ENCODE measurements at places on chromosomes 11 and 22.

- DNase-seq = no peak
Measured at GRCh38 chr11:108636222-108636621, 28.6 kb upstream of the DDX10 start.

GRCh38 chr22:46968848-46969247 lies 206.4 kb downstream of the TBC1D22A start:
- DNase-seq = no peak

GRCh38 chr22:49413551-49413950 lies 414.1 kb downstream of the BRD1 start:
- DNase-seq = no peak

DNA sequence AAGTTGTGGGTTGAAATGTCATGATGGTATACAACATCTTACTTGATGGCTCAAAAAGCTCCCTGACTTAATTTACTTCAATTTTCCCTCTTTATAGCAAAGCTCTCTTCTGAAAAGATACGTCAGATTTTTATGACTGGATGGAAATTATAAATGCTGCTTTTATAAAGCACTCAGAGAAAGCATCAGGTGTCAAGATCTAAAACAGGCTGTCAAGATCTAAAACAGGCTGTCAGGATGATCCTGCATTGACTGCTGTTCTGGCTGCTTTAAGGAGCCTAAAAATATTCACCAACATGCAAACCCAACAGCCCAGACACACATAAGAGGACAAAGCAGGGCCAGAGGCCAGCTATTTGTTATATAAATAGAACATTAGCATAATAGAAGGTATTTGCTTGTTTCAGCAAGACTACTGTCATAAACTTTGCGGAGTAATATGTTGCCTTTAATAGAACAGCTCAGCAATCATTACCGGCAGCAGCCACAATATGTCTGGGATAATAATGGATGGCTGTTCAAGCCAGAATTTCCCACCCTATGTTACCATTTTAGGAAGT lies 77.3 kb upstream of the ANO5 start:
- DNase-seq = no peak

- no peak for DNase-seq
Measured at GRCh38 chr11:114084414-114084813, 24.9 kb downstream of the ZBTB16 start.

- no peak for DNase-seq
Measured at GRCh38 chr11:78223320-78223954, 34.7 kb downstream of the USP35 start.

DNA sequence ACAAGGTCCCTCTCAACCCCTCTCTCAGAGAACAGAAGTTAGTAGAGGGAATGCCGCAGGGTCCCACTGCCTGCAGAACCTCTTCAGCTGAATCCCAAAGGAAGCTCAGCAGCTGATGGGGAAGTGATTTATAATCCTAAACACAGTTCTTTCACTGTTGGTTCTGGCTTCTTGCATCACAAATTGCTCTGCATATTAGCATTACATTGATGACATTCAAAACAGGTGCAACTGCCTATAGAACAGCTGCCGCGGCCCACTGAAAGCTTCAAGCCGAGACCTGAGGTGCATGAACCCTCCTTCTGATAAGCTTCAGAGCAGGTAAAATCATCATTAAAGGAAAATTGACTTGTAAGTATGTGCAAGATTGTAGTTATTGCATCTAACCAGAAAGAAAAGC lies 75.2 kb upstream of the KIRREL3 start:
- no peak for DNase-seq

DNA sequence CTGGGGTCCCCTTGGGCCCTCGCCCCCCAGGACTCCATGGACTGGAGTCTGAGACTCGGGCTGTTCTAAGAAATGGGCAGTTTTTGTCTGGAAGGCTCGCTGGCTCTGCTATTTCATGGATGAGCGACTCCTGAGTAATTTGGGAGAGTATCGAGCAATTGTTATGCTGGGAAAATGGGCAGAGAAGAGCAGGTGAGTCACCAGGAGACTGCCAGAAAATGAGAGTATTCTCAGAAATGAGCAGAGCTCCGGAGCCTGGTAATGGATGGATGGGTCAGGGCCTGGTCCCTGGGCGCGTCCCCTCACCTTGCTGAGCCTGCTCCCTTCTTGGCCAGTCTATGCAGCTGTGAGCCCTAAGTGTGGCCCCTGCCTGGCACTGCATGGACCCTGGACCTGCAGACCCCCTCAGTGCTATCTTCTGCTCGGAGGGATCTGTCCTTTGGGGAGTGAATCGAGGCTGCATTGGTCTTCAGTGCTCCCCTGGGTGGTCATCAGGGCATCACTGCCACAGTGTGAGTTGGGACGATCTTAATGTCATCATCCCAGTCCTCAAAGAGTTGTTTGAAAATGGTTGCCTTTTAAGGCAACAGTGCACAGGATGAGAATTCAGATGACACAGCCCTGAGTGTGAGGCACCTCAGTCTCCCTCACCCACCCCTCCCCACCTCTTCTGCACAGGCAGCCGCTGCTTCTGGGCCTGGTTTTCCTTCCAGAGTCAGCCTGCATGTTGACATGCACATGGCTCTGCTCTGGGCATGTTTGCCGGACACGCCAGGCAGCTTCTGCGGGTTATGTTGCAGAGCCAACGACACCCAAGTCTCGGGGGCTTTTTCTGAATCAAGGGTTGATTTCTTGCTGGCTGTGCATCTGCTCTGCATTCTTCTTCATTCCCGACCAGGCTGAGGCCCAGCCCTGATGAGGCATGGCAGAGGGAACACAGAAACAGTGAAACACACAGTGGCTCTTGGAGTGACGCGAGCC lies 519.0 kb downstream of the TBC1D22A start:
- DNase-seq = no peak

DNA sequence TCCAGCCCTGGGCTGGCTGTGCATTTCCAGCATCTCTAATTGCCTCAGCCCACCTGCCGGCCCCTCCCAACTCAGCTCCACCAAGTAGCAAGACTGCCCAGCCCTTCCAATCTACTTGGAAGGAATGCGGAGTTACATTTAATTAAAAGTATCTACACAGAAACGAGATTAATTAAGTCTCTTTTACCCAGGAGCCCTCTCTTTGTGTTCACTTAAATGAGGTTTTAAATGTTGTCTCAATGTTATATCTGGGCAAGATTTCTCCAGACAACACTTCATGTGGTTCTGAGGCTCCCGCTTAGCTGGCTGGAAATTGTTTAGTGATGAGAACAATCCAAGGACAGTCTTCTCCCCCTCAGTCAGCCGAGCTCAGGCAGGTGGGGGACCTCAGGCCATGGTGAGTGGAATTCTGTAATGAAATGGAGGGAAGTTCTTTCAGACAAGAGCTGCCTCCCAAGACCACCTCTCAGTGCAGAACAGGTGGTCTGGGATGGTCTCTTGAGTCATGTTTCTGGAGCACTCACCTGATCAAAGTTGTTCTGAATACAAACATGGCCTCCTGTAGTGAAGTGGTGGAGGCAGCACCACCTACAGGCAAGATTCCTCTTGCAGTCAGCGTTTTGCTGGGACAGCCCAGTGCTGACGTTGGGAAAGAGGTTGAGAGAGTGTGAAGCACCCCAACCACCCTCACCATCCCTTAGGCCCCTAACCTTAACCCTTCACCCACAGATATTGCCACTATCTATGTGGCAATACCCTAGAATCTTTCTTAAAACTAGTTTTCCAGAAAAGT lies 371.6 kb downstream of the CADM1 start:
- DNase-seq = no peak

- no peak for DNase-seq
Measured at GRCh38 chr11:1586699-1587098, 1.6 kb upstream of the KRTAP5-1 start.

DNA sequence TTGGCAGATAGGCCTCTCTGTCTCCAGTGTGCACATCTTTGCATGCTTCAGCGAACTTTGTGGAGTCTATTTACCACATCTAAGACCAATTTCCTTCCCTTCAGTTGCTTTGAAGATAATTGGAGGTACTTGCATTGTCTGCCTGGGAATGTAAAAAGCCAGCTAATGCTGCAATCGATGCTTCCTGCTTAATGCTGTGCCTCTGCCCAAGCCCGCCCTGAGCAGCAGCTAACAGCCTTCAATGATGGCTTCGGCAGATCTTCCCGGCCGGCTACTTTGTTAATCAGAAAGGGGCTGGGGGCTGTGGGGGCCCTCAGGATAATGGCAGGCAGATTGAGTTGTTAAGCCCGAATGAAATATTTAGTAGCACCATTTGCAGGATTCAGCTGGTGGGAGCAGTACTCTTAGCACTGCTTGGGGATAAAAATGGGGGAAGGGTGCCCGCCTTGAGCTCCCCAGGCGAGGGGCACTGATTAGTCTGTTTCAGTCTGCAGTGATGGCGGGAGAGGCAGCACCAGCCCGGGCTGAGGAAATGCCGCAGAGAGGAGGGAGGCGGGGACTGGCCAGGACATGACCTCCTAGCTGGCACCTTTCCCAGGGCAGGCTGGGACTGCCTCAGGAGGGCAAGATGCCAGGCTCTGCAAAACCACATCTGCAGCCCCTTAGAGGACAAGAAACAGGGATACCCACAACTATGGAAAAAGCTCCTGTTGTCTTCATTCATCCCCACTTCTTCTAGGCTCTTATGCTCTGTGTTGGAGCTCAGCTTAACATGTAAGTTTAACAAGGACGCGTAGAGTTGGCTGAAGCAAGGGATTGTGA lies 460.0 kb downstream of the BUD13 start:
- no peak for DNase-seq

DNA sequence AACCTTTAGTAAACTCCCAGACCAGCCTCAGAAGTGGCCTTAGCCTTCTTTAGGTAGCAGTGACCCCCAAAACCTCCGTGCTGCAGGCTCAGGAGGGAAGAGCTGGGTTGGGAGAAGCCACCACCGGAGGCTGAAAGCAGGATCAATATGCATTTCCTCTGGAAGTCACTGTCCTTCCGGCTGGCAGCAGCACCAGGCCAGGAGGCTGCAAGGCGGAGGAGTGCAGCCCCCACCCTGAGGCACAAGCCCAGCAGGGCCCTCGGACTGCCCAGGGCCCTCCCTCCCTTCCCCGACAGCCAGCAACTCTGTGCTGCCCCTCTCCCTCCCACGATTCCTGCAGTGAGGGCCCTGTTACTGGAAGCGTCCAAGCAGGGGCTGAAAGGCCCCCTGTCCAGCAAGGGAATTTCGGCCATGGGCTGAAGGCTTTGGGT lies 3.2 kb upstream of the NRXN2 start:
- DNase-seq = peak; percentile 58

DNA sequence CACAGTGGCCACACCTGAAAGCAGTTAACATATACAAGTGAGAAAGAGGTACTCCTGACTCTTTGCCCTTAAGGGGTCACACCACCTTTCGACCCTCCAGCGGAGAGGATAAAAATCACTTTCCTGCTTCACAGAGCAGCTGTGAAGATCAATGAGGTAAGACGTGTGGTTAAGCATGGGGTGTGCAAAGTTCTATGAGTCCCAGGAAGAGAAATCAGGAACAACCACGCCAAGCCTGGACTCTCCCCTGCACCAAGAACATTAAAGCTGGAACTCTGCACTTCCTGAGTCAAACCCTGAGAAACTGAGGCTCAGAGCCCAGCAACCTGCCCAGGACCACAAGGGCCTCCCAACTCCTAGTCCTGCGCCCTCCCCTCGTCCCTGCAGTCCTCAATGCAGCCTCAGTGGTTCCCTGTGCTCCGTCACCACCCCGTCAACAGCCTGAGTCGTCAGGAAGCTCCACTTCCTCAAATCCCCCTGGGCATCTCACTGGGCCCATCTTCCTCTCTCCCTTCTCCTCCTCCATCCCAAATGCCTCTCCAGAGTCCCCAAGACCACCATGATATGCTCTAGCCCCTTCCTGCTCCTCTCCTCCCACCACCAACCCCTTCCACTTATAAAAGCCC lies 17.7 kb downstream of the TNKS1BP1 start:
- no peak for DNase-seq

DNA sequence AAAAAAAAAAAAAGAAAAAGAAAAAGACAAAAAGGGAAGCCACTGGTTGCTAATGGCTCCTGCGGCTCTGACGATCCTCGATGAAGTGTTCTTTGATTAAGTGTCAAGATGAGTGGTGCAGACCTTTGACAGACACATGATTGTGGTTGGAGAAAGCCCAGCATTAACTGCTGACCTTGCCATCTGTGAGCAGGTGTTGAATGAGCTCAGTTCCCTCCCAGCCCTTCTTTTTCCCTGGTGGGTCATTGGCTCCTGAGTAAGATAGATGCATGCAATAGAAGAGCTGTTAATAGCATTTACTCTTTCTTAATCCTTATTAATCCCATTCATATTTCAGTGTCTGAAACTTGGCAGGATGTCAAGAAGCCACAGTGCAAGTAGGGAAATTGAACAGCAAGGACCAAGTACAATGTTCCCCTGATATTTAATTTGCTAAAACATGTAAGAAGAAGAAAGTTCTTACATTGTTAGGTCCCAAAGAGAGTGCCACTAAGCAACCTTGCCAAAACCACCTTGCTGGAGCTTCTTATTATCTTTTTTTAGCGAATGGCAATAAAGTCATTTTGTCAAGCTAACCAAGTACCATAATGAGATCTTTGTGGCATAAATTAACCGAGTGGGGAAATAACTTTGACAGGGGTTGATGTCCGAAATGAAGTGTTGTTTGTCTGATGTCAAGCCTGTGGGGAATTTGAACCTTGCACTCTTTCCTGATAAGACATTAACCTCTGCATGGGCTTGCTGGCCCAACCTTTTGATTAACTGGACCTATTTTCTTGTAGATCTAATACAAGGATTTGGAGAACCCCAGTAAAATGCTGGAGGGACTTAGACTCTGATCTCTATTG lies 113.7 kb downstream of the PTPRJ start:
- DNase-seq = no peak

GRCh38 chr11:58165504-58166106 lies 23.3 kb upstream of the OR9Q2 start:
- no peak for DNase-seq

- DNase-seq = no peak
Measured at GRCh38 chr11:67419325-67420049, 4.0 kb downstream of the CARNS1 start.

DNA sequence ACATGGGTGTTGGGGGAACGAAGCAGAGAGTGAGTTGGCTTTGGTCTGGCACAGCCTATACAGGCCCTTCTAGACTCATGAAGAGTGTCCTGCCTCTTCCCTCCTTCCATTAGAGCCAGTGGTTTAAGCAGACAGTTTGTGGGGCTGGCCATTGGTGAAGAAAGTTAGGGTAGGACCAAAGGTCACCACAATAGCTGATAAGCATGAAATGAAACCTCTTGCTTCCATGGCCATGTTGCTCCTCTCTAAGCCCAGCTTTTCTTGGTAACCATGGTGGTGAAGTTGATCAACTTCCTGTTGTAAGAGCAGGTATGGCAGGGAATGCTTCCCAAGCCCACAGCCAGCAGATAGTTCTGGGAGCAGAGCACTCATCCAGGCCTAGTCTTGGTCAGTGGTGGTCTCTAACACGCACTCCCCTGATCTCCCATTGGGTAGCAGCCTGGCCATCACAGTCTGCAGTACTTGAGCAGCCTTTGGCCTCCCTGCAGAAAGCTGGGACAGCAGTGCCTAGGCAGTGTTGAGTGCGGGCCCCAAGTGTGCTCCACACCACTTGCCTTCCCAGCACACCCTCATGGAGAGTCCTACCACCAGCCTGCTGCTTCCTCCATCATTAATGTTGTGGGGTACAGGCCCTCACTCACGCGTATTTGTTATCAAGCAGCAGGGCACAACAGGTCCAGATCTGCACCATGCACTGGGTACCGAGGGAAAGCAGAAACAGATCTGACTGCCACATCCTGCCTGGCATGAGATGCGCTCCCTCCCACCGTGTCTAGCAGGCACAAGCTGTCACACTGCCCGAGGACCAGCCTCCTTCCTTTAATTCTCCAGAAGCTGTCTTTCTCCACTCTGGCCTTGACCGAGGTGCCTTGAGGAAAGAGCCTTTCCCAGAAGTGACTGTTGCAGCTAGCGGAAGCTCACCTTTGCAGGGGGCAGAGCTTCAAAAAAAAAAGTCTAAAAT lies 65.8 kb upstream of the SUSD2 start:
- DNase-seq = no peak

Measured in SK-N-DZ (cell line).